ENCODE measurements at places on chromosomes 11 and 22.

DNA sequence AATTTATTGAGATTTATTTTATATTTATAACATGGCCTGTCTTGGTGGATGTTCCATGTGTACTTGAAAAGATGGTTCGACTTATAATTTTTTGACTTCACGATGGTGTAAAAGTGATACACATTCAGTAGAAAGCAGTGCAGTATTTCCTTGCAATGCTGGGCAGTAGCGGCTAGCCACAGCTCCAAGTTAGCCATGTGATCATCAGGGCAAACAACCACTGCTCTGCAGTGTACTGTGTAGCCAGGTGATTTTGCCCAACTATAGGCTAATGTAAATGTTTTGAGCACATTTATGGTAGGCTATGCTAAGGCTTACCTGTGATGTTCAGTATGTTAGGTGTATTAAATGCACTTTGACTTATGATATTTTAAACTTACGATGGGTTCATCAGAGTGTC, 52.4 kb downstream of the PDHX start:
- DNase-seq = no peak

DNA sequence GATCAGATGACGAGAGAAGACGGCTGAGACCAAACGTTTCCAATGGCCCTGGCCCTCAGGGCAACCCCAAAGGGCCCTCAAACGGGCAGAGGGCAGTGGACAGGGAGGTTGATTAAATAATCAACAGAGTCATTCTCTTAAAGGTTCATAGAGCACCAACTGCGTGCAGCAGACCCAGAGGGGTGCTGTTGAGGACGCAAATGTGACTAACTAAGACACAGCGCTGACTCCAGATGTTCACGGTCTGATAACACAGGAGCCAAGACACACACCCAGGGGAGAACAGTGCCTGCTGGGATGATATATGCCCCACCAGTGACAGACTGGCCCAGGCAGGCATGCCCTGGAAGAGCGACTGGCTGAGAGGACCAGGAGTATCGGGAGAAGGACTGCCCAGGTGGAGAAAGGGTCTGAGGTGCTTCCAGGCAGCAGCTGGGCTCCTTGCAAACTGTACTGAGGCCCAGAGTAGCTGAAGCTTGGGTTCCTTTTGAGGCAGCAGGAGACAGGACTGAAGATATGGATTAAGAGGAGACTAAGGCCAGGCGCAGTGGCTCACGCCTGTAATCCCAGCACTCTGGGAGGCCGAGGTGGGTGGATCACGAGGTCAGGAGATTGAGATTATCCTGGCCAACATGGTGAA, 7.7 kb downstream of the VWCE start:
- no peak for DNase-seq

DNA sequence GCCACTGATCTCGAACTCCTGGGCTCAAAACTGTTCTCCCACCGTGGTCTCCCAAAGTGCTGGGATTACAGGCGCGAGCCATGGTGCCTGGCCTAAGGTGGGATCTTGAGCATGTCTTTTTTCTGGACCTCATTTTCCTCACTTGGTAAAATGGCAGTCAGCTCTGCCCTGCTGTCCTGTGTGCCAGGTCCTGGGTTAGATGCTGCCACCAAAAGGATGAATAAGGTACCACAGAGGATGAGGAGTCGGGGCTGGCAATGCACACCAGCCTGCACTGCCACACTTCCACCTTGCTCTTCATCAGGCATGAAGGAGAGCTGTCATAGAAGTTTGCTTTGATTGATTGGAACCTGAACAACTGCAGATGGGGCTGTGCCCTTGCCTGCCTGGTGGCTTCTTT, 32.3 kb downstream of the ACO2 start:
- DNase-seq = no peak

DNA sequence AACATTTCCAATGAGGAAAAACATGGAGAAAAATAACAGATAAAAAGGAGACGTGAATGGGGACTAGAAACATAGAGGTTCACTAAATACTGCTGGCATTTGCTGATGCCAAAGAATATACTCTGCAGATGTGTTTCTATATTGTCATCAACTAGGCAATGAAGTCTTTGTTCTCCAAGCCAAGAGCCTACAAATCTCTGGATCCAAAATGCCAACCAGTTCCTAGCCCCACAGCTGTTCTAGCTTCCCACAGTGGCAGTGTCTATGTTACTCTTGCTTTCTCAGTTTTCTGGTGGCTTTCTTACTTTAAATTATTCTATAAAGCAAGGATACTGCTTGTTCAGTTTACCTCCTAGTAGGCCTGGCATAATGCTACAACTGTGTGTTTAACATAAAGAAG, 977.9 kb upstream of the CCDC90B start:
- DNase-seq = no peak

DNA sequence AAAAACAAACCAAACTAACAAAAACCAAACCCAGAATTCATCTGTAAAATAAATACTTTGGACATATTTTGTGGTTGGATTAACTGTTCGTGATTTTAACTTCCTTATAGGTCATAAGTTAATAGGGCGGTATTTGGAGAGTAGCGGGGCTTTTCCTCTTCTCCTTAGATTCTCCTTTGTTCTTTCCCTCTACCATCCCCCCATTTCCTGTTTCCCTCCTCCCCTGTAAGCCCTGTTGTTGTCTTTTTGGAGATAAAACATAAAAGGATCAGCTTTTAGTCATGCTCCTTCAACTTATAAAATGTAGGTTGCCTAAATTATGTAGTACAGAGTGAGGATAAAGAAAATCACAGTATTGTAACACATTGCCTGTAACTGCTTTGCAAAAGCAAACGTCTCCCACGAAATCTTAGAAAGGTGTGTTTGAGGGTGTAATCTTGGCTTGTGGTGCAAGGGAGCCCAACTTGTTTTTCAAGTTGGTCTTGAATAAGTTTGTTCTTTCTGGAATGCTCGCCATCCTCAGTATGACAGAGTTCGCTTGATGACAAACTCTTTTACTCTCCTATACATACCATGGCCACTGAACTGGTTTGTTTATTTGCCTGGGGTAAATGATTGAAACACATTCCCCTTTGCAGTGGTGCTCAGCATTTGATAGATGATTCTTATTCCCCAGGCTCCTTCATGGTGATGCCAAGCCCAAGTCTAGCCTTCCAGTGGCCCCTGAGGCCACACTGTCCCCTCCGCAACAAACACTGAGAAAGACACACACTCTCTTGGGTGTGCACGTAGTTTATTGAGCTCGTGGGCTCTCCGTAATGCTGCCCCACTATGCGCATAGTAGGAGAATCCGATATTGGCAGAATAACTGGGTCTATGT, 49.4 kb downstream of the TEAD1 start:
- no peak for DNase-seq

DNA sequence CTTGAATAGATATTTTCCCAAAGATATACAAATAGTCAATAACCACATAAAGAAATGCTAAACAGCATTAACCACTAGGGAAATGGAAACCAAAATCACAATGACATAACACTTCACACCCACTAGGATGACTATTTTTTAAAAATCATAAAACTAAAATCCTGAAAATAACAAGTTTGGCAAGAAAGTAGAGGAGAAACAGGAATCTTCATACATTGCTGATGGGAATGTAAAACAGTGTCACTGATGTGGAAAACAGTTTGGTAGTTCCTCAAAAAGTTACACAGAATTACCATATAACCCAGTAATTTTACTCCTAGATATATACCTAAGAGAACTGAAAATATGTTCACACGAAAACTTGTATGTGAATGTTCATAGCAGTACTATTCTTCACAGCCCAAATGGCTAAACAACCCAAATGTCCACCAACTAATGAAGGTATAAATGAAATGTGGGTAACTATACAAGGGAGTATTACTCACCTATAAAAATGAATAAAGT, 12.5 kb downstream of the PICALM start:
- no peak for DNase-seq

- DNase-seq = no peak
Measured at GRCh38 chr11:72024069-72024754, 25.5 kb downstream of the IL18BP start.

- DNase-seq = no peak
Measured at GRCh38 chr11:113159988-113160807, 154.2 kb upstream of the TTC12 start.

- no peak for DNase-seq
Measured at GRCh38 chr22:34297536-34298120, 377.4 kb upstream of the LARGE1 start.

DNA sequence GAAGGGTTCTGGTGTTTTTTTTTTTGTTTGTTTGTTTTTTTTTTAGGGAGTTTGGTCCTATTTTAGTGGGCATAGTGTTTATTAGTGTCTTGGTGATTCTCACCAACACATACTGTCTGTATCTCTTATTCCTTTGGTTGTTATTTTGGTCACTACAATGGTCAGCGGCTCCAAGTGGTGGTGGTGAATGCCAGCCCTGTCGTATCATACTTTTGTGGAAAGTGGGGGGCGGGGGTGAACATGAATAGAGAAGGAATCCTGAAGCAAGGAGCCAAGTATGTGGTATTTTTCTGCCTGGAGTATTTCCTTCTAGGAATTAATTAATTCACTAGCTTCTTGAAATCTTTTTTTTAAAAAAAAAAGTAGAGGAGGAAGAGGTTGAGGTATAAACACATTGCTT, 79.6 kb downstream of the GRK3 start:
- DNase-seq = no peak

DNA sequence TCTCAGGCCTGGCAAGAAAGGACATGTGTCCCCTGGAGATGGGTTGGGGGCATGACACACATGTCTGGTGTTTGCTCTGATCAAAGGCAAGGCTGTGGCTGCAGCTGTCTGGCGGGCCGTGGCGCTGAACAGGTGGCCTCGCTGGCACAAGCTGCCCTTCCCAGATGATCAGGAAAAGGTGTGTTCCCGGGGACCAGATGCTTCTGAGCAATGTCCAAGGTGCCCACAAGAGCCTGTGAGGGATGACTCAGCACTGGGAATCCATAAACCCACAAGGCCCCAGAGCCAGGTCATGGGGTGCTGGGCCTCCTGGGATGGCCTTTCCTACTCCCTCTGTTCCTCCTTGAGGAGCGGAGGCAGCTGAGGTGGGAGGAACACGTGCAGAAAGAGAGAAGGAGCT, 9.7 kb upstream of the LRP5 start:
- no peak for DNase-seq

GRCh38 chr11:19886498-19886897, 173.9 kb downstream of the NAV2 start:
- DNase-seq = no peak

- DNase-seq = no peak
Measured at GRCh38 chr22:20532256-20532993, 25.0 kb downstream of the MED15 start.

GRCh38 chr22:23357053-23357452, 176.7 kb downstream of the BCR start:
- DNase-seq = no peak

- DNase-seq = no peak
Measured at GRCh38 chr11:110891411-110891810, 179.2 kb upstream of the ARHGAP20 start.

GRCh38 chr22:19972251-19972650, 30.6 kb upstream of the TXNRD2 start:
- DNase-seq = no peak

DNA sequence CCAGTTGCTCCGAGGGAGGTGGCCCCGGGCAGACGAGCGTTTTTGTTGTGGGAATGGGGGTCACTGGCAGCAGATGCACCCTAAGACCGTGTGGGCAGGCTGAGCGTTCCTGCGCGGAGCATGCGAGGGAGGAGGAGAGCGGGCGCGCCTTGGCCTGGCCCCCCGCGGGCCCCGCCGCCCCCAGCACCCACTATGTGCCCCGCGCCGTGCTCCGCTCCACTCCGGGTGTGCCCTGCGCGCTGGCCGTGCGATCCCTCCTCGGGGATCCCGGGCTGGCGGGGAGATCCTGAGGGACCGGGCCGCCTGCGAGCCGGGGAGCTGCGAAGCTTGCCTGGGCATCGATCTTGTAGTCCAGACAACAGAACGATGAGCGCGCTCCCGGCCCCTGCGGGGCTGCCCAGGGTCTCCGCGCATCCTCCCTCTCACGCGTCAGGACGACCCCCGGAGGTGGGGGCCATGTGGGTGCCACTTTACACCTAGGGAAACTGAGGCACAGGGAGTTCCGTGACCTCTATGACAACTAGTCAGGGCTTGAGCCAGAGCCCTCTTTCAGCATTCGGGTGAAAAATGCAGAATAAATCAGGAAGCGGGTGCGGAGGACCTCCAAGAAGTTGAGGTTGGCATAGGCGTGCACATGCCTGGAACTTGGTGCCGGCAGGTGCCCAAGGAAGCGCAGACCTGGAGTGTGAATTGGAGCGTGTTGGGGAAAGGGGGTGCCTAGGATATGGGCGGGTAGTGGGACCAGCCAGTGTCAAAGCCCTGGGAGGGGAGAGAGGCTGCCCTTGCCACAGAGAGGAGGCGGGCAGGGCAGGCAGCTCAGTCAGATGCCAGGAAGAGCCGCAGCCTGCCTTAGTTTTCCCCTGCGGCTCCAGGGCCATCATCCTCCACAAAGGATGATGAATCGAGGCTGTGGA, 1.3 kb upstream of the KMT5B start:
- no peak for DNase-seq

- DNase-seq = no peak
Measured at GRCh38 chr11:85042361-85042760, 584.8 kb downstream of the DLG2 start.

DNA sequence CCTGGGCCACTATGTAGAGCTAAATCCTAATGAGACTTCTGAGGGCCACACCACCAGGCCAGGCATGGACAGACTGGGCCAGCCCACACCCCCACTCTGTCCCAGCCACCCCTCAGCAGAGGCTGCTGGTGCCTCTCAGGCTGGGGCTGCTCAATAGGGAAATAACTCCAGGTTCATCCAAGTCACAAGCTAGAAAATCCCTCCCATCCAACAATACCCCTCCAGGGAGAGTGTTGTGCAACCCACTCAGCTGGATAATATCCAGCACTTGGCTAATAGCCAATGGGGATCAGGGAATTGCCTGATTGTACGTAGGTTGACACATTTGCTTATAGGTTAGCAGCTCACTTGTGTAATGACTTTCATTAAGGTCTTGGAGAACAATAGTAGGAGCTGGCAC, 64.1 kb upstream of the WNT11 start:
- DNase-seq = no peak

DNA sequence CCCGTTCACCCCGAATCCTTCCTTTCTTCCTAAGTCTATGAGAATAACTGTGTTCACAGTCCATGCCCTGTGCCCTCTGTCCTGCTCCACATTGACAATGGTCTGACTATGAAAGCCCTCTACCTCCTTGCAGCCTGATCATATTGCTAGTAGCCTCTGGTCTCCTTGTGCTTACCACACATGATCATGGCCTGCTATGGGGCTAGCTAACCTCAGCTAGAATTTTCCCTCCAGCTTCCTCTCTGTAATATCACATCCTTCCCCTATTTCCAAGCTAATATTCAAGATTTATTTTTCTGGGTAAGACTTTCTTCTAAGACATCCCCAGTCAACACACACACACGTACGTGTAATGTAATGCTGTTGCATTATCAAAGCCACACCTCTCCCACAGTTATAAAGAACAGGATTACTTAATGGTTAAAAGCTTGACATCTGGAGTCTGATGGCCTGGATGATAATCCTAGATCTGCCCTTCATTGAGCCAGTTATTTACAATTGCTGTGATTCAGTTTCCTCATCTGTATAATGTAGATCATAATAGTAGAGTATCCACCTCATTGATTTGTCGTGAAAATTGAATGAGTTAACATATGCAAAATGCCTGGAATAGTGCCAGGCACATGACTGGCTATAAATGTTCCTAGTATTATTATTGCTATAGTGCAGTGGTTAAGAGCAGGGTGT, 214.4 kb upstream of the BLID start:
- no peak for DNase-seq

GRCh38 chr22:48084041-48084728, 1321.7 kb downstream of the TBC1D22A start:
- DNase-seq = no peak

GRCh38 chr11:9849389-9849788, 185.5 kb downstream of the SWAP70 start:
- DNase-seq = no peak

- no peak for DNase-seq
Measured at GRCh38 chr22:33923033-33923432, 2.8 kb upstream of the LARGE1 start.
